Stimulated activated CD8-positive, alpha-beta memory T cell treated with anti-CD3 and anti-CD28 coated beads, Interleukin-2, amount 100 ng/mL, for 48 hours (primary cell): ENCODE measurements at places on chromosomes 16 and 17.

GRCh38 chr17:8046929-8047768 lies 8.3 kb downstream of the ALOX15B start:
- DNase-seq: no peak

DNA sequence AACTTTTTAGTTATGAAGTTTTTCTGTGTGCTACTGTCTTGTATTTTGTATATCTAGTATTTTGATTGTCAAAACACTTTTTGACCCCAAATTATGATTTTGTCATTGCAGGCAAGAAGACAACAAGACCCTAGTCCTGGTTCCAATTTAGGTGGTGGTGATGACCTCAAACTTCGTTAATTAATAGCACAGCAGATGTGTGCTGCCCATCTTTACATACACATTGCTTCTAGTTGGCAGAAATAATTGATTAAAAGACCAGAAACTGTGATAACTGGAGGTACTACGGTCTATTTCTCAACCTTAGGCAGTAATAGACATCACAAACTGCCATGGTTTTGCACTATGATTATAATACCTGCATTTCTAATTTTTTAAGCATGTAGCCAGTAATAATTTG lies 11.1 kb upstream of the PHAF1 start:
- no peak for DNase-seq

DNA sequence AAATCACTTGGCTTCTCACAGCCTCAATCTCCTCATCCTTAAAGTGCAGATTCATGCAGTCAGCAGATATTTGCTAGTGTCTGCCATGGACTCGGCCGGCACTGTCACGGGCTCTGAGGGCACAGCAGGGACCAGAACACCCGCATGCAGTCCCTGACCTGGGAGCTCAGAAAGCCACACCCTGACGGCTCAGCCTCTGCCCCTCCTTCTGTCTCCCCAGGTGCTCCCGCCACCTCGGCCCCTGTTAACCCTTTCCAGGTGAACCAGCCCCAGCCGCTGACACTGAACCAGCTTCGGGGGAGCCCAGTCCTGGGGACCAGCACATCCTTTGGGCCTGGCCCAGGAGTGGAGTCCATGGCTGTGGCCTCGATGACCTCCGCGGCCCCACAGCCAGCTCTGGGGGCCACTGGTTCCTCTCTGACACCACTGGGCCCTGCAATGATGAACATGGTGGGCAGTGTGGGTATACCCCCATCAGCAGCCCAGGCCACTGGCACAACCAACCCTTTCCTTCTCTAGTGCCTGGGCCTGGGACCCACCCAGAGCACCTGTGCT lies 28.7 kb downstream of the B9D1 start:
- DNase-seq: no peak

GRCh38 chr17:79147746-79148506 lies 73.3 kb downstream of the ENGASE start:
- DNase-seq: no peak

GRCh38 chr17:21193031-21193430 lies 20.9 kb downstream of the TMEM11 start:
- DNase-seq: no peak

DNA sequence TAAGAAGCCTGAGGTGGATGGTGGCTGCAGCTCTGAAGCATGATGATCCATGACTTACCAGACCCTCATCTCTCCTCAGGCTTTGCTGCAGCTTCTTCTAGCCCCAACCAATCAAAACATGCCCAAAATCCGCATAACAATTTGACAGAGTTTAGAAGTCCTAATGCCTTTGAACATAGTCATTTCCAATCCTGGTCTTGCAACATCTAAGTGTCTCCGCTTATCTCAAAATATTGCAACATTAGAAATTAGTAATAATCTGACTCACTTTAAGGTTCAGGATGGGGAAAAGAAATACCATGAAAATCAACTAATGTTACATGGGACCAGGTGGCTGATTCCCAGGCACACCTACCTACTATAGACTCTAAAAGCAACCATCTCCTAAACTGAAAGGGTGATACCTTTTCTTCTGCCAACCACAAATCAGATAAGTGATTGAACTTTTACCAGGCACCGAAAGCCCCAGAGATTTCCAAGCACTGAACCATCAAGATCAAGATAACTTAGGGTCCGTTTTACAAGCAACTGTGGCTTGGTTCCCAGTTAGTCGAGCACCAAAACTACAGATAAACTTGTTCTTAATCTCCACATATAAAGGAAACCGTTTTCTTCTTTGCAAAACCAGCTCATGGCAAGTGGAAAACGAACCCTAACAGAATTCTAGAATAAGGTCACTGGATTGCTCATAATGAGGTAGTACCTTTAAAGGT lies 14.0 kb downstream of the ERN1 start:
- no peak for DNase-seq
